Renal pelvis (tissue), 12 donors: ENCODE measurements at places on chromosomes 16 and 17.

DNA sequence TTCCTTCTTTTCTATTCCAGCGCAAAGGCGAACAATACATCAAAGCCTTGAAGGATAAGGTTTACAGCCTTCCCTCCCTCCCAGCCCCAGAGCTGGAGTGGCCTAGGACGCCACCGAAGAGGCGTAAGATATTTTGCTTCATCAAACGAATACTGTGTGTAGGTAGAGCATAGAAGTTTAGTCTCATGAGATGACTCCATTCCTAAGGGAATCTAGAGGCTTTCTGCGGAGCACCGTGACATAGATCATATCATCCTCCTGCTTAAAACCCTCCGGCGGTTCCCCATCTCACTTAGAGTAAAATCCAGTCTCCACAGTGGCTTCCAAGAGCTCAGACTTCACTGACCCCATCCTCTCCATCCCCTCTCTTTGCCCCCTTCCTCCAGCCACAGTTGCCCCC lies 191.9 kb downstream of the IRX3 start:
- DNase-seq = no peak

DNA sequence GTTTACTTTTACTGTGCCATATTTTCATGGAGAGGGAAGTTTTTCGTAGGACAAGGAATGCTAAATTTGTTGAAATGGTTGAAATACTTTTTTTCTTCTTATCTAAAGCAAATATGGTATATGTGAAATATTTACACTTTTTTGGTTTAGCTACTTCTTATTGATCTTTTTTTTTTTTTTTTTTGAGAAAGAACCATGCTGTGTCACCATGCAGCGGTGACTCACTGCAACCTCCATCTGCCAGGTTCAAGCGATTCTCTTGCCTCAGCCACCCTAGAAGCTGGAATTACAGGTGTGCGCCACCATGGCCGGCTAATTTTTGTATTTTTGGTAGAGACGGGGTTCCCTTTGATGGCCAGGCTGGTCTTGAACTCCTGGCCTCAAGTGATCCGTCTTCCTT lies 100.5 kb downstream of the FTO start:
- no peak for DNase-seq

DNA sequence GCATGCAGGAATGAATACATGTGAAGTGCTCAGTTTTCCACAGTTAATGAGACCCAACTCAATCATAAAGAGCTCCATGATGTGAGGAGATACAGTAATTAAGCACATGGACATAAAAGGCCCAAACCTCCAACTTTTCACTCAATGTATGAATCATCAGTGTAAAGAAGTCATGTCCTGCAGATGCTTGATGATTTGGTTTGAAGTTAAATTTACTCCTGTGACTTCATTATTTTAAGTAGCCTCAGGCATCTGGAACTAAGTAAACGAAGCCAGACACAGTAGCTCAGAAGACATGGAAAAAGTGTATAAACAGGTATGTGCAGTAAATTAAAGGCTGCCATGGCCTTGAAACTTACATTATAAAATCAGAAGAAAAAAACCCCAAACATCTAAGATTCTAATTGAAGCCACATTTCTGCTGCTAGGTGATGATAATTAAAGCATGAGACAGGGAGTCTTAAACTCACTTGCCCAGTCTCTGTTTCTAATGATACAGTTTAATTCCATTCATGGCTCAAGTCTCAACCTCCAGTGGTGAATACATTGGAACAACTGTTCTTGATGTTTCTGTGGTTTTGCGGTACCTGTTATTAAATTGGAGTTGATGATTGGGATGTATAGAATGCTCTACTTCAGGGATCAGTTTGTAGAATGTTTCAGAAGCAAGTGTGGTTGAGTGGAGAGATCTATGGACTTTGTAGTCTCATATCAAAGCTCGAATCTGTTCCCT lies 28.9 kb upstream of the CCL2 start:
- no peak for DNase-seq

GRCh38 chr17:80503031-80503430 lies 26.6 kb upstream of the NPTX1 start:
- DNase-seq = no peak

DNA sequence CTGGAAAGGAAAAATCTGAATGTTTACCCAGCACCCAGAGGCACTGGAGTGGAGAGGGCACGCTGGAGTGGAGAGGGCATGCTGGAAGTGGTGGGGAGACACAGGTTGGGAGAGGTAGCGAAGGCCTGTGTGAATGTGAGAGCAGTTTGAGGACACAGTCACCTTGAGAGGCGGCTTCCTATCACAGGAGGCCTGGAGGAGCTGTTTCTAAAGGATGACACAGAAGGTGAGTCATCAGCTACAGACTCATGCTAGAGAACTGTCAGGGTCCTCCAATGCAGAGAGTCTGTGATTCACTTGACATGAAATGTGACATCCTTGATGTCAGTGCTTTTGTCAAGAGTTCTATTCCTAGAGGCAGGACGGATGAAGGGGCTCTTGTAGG lies 13.8 kb downstream of the CTRL start:
- DNase-seq = no peak

DNA sequence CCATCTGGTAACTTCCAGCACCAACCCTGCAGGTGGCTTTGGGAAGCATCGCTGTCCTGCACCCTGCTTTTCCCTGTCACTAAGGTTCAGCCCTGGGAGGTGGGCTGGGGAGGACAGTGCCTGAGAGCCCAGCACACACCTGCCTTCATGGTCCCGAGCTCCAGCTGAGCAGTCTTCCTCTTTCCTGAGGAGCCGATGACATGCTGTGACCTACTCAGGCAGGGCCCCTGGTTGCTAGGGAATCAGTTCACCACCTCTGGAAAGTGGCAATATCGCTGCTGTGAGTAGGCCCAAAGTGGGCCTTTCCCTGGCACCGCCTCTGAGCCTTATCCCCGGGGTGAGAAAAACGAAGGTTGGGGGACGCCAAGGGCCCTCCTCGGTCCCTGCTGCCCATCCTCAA lies 17.9 kb downstream of the ST3GAL2 start:
- no peak for DNase-seq

DNA sequence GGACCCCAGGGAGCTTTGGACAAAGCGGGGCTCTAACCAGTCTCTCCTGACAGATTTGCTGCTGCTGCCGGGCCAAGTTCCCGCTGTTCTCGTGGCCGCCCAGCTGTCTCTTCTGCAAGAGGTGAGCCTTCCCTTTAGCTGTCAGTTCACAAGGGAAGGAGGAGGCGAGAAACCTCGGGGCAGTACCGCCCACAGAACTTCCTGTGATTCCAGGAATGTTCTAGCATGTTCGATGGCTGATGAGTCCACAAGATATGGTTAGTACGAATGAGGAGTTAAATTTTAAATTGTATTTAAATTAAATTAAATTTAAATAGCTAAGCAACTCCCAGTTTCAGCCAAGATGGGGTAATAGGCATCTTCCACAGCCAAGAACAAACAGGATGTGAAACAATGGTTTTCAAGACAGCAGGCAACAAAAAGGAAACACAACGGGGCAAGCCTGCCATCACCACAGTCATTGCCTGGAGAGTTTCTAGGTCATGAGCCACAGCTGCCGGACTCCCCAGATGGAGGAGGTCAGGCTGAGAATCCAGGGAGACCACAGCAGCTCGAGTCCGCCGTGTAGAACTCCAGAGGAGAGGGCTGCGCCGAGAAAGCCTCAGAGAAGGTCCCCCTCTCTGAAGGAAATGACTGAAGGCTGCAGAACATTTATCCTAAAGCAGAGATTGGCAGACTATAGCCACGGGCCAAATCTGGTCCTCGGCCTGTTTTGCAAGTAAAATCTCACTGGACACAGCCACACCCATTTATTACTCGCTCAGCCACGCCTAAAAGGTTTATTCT lies 9.5 kb upstream of the TCF25 start:
- DNase-seq = no peak

- DNase-seq = no peak
Measured at GRCh38 chr17:58531661-58532554, 17.5 kb upstream of the MTMR4 start.

DNA sequence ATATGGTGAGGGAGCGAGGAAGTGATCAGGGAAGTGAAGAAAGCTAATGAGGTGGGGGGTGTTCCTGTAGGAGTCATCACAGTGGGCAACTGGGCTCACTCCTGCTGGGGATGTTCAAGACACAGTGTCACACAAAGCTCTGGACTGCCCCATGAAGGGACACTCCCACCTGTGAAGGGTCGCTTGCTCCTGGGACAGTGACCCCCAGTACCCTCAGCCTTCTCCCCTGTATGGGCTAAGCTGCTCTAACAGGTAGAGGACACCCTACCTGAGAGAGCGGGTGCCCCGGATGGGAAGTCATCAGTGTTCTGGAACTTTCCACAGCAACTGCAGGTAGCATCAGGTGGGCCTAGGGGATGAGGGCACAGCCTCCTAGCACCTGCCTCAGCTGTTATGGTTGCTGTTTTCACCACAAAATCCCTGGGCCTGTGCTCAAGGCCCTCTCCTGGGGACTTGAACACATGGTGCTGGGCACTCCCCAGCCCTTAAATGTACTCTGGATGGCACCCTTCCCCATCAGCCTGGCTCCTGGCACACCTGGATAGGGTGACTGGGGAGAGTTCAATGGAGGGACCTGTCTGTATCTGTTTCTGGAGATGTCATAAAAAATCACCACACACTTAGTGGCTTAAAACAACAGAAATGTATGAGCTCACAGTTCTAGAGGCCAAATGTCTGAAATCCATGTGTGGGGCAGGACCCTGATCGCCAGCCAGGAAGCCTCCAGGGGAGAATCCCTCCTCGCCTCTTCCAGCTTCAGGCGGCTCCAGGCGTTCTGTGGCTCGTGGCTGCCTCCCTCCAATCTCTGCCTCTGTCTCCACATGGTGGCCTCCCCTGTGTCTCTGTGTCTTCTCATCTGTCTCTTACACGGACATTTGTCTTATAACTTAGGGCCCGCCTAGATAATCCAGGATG lies 104.0 kb upstream of the CDH5 start:
- no peak for DNase-seq

GRCh38 chr17:2852729-2853282 lies 56.6 kb downstream of the RAP1GAP2 start:
- DNase-seq = no peak

- no peak for DNase-seq
Measured at GRCh38 chr16:84735849-84736586, 36.2 kb downstream of the USP10 start.

DNA sequence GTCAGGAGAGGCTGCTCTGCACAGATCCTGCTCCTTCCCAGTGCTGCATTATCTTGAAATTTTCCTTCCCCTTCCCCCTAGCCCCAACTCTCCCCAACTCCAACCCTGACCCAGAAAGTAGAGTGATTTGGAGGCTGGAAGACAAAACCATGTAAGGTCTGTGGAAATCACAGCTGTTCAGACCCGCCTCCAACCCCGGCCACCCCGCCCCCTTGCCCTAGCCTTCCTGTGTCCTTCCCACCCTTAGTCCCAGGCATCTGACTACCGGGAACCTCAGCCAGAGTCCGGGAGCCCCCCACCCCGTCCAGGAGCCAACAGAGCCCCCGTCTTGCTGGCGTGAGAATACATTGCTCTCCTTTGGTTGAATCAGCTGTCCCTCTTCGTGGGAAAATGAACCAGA lies at the start of gene AOC3:
Gene AOC3, plus strand, starts transcription at position 246 of the 400 bp plus-strand sequence. Its CDS starts 145 bp downstream, at position 391.
- no peak for DNase-seq

GRCh38 chr17:44604768-44605485 lies 47.6 kb downstream of the FZD2 start:
- no peak for DNase-seq

DNA sequence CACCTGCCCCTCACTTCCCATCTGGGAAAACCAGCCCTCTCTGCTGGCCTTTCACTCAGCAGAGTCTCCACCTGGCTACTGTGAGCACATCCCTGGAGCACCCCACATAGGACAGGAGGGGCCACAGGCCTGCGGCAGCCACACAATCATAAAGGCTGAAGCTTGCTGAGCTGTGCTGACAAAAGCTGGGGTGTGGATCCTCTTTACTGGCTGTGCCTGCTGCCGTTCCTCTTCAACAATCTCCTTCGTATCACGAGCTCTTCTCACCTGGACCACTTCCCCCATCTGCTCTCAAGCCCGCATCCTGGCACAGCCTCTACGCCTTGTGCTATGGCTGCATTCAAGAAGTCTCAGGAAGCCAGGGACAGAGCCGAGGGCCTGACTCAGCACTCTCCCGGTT lies 86.1 kb downstream of the ZNF778 start:
- no peak for DNase-seq

DNA sequence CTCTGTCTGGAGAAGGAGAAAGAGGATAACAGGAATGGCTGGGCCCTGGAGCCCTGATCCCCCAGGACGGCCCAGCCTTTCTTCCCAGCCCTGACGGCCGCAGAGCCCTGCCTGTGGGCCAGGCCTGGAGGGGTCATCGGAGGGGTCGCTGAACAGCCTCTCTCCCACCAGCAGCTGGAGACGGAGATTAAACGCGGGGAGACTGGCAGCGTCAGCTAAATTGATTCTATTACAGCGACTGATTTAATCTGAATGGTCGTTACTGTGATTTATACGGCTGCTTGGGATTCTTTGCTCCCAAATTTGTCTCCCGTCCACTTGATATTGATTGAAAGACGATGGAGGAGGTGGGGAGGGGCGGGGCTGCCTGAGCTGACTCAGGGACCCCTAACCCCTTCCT lies 7.1 kb upstream of the CDH15 start:
- no peak for DNase-seq

DNA sequence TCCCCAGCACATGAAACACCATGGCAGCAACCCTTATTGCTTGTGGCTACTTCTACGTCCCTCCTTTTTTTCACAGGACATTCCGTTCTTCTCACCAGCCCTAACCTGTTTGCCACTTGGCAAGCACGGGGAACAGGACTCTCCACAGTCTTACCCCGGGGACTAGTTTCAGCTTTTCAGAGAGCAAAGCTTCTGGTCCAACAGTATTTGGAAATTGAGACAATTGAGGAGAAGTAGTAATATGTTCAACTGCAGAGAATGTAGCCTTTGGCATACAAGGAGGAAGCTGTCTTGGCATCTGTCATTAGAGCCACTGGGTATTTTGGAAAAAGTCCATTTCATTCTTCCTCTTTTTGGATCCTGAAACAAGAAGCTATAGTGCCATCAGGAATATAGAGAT lies 65.7 kb downstream of the MAP2K6 start:
- no peak for DNase-seq
